ENCODE measurements at places on chromosomes 12 and 14.

GRCh38 chr14:95307402-95308041 is 12.2 kb downstream of the CLMN start:
- DNase-seq = no peak

DNA sequence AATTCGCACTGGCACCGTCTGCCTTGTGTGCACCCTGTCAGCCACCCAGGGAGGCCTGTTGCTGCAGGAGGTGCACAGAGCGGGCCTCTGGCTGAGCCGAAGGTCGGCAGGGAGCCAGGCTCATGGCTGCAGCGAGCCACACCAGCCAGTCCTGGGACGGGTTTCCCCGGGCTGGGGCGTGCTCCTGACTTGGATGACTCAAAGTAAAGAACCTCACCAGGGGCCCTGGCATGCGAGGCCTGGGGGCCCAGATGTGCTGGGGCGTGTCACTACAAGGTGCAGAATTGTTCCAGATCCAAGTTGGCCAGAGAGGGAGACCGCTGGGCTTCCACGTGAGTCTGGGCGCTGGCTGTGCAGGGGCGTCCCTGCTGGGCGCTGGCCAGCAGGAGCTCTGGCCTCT is 34.5 kb downstream of the FBRSL1 start:
- DNase-seq = no peak

GRCh38 chr12:12533238-12533829 is 29.3 kb downstream of the DUSP16 start:
- peak; percentile 32 for DNase-seq

DNA sequence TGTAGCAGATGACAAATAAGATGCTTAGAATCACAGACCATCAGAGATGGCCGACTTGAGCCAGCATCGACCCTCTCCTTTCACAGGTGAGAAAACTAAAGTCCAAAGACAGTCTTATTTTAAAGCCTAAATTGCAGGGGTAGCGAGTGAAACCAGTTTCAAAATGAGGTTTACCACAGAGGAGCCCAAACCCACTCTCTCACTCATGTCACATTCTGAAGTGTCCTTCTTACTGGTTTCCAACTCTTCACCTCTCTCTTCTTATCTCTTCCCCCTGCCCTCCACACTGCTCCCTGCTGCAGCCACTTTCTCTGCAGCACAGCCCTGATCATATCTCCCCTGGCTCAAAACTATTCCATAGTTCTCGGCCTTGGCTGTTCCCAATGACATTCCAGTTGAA is 57.0 kb upstream of the NID2 start:
- DNase-seq = no peak

- no peak for DNase-seq
Observed at GRCh38 chr14:105059035-105059924, 6.0 kb downstream of the GPR132 start.

DNA sequence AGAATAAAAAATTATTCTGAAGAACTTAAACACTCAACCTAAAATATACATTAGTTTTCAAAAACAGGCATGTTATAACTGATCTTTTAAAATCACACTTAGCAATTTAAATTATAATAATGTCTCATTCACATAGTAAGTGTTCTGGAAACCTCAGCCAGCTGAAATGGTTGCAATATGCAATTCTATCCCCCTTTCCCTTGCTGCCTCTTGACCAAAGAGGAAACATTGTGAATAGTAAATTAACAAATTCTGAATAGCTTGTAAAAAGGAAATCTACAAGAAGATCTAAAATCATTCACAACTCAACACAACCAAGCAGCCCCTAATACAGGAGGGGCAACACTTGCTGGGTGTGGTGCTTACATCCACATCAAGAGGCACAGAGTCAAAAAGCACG is 431.9 kb downstream of the BCAT1 start:
- no peak for DNase-seq

DNA sequence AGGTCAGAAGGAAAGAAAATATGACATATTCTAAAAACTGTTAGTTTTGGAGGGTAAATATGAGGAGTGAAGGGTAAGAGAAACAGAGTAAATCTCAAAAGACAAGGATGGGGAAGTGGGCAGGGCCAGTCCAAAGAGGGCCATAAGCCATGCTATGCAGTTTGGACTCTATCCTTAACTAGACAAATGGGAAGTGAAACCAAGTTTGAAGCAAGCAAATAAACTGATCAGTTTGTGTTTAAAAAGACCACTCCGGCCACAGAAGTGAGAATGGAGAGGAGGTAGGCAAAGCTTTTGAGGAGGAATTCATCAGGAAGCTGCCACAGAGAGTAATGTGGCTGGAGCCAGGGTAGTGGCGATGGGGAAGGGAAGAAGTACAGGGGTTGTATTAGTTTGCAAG is 37.5 kb upstream of the DAAM1 start:
- DNase-seq = no peak

DNA sequence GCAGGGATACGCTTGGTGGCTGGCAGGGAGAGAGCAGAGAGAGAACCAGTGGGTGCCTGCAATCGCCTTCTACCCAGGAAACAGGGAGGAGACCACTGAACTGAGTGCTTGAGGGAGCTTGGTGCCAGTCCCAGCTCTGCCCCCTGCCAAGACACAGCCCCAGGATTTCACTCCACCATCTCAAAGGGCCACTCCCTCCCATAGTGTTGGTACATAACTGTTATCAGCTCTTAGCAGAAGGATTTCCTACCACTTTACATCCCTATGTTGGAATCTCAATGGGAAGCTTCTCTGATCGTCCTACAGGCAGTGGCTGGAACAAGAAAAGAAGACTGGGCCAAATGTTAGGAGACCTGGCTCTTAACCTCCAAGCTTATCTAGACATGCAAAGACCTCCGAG is 157.4 kb upstream of the FOXN3 start:
- DNase-seq = no peak

GRCh38 chr12:125065021-125065918 is at the start of gene AACS:
TSS of gene AACS (plus strand) at chr12:125065435. CDS start at chr12:125065585, 150 bp downstream.
- DNase-seq = peak; percentile 81

DNA sequence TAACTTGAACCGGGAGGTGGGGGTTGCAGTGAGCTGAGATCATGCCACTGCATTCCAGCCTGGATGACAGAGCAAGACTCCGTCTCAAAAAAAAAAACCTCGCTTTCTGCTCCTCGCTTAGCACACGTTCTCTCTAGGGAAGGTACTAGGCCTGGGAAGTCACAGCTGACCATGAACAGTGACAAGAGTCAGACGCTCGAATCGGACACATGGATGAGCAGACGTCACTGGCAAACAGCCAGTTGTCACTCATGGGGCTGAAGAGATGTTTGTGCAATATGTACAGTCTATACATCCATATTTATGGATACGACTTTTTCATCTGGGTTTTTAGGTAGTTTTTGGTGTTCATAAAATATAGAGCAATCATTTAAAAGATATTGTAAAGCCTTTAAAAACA is 19.4 kb downstream of the TCHP start:
- DNase-seq = no peak

DNA sequence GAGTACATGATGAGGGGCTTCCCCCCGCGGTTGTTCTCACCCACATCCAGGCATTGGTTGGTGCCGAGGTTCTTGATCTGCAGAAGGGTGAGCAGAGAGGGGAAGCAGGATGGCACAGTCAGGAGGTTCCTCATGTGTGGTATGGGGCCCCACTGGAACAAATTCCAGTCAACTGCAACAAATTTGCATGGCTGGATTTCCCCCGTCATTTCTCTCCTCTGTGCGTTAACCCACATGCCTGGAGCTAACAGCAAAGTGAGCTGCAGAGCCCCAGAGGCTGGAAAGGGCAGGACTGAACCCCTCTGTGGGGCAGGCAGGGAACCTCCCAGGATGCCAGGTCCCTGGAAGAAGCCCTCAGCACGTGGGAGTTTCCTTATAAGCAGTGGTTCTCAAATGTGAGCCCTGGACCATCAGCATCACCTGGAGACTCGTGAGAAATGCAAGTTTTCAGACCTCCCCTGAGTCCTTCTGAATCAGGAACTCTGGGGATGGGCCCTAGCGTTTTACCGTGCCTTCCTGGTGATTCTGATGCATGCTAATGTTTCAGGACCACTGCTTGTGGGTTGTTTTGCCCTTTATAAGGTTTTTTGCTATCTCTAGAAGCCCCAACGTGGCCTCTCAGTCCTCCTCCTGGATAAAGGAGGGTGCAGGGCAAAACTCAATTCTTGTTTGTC is 11.0 kb upstream of the CELA1 start:
- DNase-seq = no peak

- no peak for DNase-seq
Observed at GRCh38 chr12:70351076-70351475, 15.0 kb upstream of the KCNMB4 start.

DNA sequence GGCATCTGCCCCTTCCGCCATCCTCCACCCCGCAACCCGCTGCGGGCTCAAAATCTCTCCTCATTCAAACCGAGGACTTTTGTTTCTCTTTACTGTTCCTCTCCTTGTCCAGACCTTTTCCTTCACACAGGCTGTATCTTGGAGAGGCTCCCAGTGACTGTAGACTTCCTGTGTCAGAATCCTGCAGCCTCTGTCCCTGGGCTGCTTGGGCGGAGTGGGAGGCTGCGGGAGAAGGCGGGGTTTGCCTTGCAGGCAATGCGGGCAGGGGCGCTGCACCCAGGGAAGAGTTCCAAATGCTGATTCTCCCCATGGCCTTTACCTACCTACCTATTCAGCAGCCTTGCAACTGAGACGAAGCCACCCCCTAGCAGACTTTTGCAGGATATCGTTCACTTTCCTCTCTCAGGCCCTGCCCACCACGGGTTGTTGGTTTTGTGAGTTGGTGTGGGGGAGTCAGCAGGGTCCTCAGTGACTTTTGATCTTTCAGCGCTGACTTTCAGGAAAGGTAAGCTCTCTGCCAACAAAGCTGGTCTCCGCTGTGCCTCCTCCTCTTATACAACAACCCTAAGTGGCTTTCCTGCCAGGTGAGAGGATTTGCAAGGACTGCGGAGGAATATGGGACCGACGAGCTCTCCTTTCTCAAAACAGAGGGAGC is 79.0 kb upstream of the KCNA1 start:
- no peak for DNase-seq

DNA sequence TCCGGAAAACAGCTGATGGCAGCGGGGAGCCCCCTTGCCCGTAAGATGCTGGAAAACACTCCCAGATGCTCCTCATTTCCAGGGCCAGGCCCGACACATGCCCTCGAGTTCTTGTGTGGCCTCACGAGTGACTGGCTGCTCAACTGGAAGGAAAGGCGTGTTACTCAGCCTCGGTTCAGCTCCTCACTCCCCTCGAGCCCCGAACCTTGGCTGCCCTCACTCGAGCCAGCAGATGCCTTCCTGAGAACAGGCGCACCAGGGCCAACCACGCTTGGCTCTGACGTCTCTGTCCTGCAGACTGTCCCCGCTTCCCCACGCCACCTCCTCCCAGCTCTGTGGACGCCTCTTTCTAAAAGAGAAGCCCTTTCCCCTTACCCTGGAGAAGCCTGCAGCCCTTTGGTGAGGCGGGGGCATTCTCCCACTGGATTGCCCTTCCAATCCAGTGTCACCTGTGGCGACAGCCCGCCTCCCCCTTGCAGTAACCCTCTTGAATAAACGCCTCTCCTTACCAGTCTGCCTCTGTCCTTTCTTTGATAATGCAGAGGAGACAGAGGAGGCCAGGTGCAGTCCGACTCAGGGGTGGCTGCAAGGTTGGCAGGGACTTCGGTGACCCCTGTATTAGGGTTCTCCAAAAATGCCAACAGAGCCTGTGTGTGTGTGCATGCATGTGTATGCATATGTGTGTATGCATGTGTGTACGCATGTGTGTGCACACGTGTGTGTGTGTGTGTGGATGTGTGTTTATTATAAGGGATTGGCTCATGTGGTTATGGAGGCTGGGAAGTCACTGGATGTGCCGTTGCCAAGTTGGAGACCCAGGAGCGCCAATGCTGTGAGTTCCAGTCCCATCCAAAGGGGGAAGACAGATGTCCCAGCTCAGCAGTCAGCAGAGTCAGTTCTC is 166.3 kb downstream of the KIF26A start:
- DNase-seq = peak; percentile 76

DNA sequence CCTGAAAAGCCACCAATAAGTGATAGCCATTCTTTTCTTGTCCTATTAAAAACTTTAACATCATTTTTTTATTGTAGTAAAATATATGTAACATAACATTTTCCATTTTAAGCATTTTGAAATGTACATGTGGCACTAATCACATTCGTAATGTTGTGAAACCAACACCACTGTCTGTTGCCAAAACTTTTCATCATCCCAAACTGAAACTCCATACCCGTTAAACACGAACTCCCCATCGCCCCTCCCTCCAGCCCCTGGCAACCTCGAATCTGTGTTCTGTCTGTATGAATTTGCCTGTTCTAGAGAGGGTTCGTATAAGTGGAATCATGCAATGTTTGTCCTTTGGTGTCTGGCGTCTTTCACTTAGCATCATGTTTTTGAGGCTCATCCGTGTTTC is 75.9 kb downstream of the CCDC92 start:
- no peak for DNase-seq

DNA sequence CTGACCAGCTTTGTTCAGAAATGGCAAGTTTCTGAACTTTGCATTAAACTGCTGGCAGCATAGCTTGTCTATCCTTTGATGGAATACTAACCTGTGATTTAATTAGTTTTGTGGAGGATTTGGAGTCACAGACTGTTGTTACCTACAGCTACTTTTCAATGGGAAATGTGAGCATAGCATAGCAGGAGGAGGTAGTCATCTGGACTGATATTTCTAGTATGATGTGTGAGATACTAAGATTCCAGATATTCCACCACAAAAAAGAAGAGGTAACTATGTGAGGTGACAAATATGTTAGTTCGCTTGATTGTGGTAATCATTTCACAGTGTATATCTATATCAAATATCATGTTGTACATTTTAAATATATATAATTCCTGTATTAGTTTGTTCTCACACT is 833.0 kb downstream of the SLC6A15 start:
- DNase-seq = no peak

Data from left cardiac atrium (tissue), 4 donors.